ENCODE measurements at places on chromosomes 13 and 19. TPM values are rescaled to one million over a fixed set of nuclear protein-coding genes. Genes with fewer than 3 reads are reported as not detected.
A peak's percentile ranks its signal among the peaks of the same experiment; 100 is the strongest.

- peaks cover 45% of the 10 kb centered on the region for H3K4me1 ChIP-seq
- peaks cover 49% of the 10 kb centered on the region for H3K27me3 ChIP-seq
- H3K27ac ChIP-seq = no peak overlapping the region
- H3K36me3 ChIP-seq = peaks cover 15% of the 10 kb centered on the region
- DNase-seq = peak; percentile 90
Observed at GRCh38 chr19:50325310-50326100, 3.7 kb downstream of the KCNC3 start.

GRCh38 chr19:48661711-48662090, 11.1 kb downstream of the NTN5 start:
- no peaks in the 10 kb centered on the region for H3K36me3 ChIP-seq
- DNase-seq = no peak
- no peaks in the 10 kb centered on the region for H3K27me3 ChIP-seq
- H3K4me3 ChIP-seq = no peak overlapping the region
- H3K4me1 ChIP-seq = peaks cover 7% of the 10 kb centered on the region

The CDX2 gene
- not detected for total RNA-seq

The GPR12 gene
- total RNA-seq = not detected
